ENCODE measurements at places on chromosomes 2 and 18.

GRCh38 chr2:181753686-181754085, 73.4 kb upstream of the NEUROD1 start:
- DNase-seq, result no peak

- no peak for DNase-seq
Measured at GRCh38 chr2:228690681-228691080, 509.2 kb upstream of the SPHKAP start.

- DNase-seq, result no peak
Measured at GRCh38 chr18:30595942-30596341, 446.6 kb downstream of the DSC3 start.

- no peak for DNase-seq
Measured at GRCh38 chr18:57771193-57771592, 31.9 kb downstream of the ATP8B1 start.

DNA sequence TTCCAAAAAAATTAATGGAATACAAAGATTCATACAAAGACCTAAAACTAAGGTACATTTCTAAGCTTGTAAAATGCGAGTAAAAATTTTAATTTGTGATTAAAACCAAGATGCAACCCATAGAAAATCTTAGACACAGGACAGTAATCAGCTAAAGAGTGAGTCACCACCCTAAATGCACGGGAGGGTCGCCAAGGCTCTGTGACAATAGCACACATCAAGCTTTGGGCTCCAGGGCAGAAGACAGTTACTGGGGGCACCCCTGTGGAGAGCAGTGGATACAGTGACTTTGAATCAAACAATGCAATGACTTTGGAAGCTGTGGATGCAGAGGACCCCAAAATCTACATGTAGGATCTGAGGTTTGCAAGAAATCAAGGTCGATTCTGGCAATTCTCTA, 7.5 kb downstream of the FLACC1 start:
- DNase-seq, result no peak

DNA sequence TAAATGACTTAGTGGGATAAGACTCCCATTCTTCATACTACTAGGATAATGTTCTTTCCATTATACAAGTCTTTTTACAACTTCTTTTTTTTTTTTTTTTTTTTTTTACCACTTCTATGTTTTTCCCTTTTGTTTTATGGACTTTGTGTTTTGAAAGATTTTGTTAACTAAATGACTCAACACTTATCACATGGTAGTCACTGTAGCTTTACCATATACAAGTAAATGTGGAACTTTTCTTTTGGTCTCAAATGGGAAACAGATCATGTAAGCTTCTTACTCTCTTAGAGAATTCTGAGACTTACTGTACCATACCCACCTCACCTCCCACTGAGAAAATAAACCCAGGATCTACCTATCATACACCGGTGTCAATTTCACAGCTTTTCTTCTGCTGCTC, 590.3 kb upstream of the CDH2 start:
- DNase-seq, result no peak

DNA sequence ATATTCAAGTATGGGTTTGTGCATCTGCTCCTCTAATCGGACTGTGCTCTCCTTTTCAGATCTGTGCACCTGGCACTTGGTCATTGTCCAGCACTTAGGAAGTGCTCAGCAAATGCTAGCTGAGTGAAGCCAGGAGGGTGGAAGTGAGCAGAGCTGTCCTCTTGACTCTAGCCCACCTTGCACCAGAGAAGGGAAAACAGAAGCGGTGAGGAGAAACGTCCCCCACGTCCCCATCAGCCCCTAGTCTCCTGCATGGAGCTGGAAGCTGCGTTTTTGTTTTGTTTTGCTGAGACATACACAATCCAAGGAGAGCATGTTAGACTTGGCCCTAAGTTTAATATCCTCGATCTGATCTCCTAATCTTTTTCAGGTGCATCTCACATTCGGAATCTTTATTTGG, 73.6 kb downstream of the EN1 start:
- no peak for DNase-seq

- DNase-seq, result no peak
Measured at GRCh38 chr2:186772579-186772978, 76.4 kb downstream of the ZSWIM2 start.

- DNase-seq, result no peak
Measured at GRCh38 chr2:222289278-222290160, 9.3 kb downstream of the PAX3 start.
